ENCODE measurements at places on chromosomes 4 and X. TPM values are rescaled to one million over a fixed set of nuclear protein-coding genes. Genes with fewer than 3 reads are reported as not detected.

SLC4A4 gene
- total RNA-seq: 0.29 TPM

MFAP3L gene
- 1.9 TPM for total RNA-seq

ZRSR2 gene
- 8.4 TPM for total RNA-seq

SLITRK4 gene
- total RNA-seq: not detected

DNAAF6 gene
- total RNA-seq: not detected

TRIM60 gene
- not detected for total RNA-seq

ZAR1 gene
- total RNA-seq: not detected

TLR8 gene
- total RNA-seq: not detected

STARD8 gene
- total RNA-seq: not detected

TREX2 gene
- 0.61 TPM for total RNA-seq

MAGEB17 gene
- not detected for total RNA-seq

SNCA gene
- 8.4 TPM for total RNA-seq

RTL3 gene
- total RNA-seq: not detected

CTAG2 gene
- not detected for total RNA-seq

GNRHR gene
- not detected for total RNA-seq

IL13RA1 gene
- 33.4 TPM for total RNA-seq

CLGN gene
- 5.5 TPM for total RNA-seq

CSN1S1 gene
- total RNA-seq: not detected

DIAPH2 gene
- 16.1 TPM for total RNA-seq

SLC16A2 gene
- total RNA-seq: 0.34 TPM

BMPR1B gene
- 8.7 TPM for total RNA-seq
